Fibroblast of lung (primary cell): ENCODE measurements at places on chromosomes 6 and 20. TPM values are rescaled to one million over a fixed set of nuclear protein-coding genes. Genes with fewer than 3 reads are reported as not detected.

DNA sequence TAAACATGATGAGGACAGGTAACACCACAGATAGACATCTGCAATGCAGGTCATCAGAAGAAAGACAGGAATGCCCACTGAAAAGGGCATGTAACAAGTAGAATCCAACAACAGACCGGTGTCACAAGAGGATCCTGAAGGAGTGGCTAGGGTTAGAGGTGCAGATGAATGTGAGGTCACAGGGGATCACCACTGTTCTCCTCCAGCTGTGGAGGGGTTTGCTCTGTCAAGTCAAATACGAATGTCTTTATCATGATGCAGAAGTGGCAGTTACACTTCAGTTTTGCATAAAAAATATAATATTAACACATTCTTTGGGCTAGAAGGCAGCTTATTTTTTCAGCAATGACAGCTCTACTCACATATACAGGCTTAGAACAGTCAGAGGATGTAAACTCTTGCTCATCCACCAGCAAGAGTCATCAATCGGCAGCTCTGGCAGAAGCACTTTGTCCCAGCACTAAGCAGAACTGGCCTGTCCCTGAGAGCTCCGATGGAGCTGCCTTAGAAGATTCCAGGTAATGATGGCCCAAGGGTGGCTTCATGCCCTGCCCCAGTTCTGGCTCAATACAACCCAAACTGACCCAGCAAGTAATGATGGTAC, 130.4 kb upstream of the TRAF3IP2 start:
- DNase-seq: no peak

DNA sequence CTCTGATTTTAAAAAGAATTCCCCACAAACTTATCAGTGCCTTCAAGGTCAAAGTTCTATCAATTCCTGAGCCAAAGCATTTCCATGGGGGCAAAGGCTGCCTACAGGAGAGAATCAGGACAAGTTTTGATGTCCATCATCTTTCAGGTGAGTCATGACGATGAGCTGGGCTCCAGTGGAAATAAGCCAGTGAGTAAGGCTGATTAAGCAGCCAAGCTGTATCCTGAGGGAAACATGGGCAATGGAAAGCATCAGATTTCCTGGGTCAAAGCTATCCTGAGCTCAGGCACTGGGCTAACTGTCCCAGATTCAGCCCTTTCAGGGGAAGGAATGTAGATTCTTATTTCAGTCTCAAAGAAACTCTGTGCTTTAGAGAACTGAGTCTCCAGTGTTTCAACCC, 377.4 kb downstream of the CD109 start:
- DNase-seq: peak; percentile 60

GRCh38 chr6:77010931-77011542, 452.3 kb downstream of the HTR1B start:
- DNase-seq: no peak

- no peak for DNase-seq
Measured at GRCh38 chr20:48825566-48825920, 2.3 kb downstream of the PREX1 start.

DNA sequence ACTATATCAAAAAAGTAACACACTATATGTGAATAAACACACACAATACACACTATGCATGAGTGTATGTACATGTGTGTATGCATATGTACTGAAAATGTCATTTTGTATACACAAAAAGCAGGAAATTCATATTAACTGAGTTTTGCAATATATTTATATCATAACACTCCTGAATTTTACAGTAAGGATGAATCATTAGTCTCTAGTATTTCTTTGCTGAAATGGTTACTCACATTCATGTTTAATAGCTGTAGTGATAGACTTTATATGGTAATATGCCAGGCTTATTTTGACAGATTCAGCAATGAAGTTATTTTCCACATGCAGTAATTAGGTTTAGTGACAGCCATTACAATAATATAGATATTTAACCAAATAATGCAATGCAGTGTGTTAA, 1216.2 kb upstream of the CITED2 start:
- no peak for DNase-seq

GRCh38 chr20:41432746-41433145, 66.1 kb upstream of the EMILIN3 start:
- no peak for DNase-seq

GRCh38 chr6:155152211-155153076, 111.4 kb upstream of the CLDN20 start:
- DNase-seq: no peak

- no peak for DNase-seq
Measured at GRCh38 chr6:52341561-52342260, 20.2 kb upstream of the PAQR8 start.

The GLP1R gene
- not detected in 2 replicates for total RNA-seq

The VGLL2 gene
- not detected in 2 replicates for total RNA-seq

The ACOT8 gene
- 35.2 and 44.4 TPM in 2 replicates for total RNA-seq

The C6orf52 gene
- total RNA-seq: 0.26 and 0.33 TPM in 2 replicates
